Activated T-helper 1 cell treated with anti-CD3 and anti-CD28 coated beads, Interleukin-2, amount 50 U/mL, for 16 hours (primary cell): ENCODE measurements at places on chromosomes 2 and 18.

DNA sequence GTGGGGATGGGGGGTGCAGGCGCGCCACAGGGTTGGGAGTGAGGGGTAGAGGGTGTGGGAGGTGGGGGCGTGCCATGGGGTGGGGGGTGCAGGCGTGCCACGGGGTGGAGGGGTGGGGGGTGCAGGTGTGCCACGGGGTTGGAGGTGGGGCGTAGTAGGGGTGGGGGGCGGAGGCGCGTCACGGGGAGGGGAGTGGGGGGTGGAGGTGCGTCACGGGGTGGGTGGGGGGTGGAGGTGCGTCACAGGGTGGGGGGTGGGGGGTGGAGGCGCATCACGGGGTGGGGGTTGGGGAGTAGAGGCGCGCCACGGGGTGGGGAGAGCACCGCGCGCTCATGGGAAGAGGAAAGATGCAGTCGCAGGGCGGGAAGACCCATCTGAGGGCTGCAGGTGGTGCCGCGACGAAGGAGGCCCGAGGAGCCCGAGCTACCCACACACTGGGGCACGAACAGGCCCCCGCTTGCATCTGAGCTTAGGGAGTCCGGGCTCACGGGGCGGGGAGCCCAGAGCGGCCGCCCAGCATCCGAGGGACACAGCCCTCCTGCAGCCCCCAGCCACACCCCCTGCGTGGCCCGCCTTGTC, 37.5 kb downstream of the SNED1 start:
- DNase-seq = no peak

GRCh38 chr2:239216614-239217273, 184.1 kb downstream of the HDAC4 start:
- DNase-seq = no peak

DNA sequence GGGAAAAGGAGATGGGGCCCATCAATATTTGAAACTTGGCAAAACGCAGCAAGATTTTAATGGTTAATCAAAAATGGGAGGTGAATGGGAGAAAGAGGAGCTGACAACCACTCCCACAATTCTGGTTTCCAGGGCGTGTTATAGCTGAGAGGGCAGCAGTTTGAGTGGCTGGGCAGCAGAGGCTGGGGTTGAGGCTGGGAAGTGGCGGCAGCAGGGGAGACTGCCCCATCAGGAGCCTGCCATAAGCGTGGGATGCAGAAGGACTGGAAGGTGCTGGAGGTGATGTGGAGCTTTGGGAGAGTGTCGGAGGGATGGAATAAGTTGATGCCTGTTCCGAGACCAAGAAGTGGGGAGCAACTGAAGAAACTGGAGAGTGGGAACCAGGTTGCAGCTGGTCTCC, 48.9 kb upstream of the SH3RF3 start:
- DNase-seq = no peak

DNA sequence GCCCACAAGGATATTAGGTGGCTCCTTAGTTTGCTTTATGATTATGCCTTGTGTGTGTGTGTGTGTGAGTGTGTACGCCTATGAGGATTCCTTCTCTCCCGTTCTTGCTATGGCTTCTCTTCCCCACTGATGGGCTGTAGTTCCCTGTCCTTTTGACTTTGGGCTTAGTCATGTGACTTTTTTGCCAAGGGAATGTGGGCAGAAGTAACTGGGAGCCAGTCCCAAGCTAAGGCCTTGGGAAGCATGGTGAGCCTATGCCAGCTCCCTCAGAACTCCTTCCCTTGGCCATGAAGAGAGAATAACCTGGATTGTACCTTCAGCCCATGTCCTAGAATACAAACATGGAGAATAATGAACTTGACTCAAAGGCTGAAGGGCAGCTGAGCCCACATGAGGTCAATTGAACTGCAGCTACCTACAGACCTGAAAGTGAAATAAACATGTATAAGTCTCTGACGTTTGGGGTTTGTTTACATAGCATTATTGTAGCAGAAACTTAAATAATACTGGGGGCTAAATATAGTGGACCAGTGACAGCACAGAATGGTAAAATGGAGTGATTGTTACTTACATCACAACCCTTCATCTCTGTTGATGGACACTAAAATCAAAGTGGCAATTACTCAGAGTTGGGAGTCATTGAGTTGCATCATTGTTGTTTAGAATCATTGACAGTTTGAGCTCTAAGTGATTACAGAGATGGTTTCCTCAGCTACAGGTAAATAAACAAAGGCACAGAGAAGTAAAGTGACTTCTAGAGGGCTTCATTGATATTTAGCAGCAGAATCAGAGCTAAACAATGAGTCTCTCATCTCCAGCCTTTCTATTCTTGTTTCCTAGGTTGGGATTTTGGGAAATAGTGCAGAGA, 15.3 kb upstream of the IL36G start:
- no peak for DNase-seq

DNA sequence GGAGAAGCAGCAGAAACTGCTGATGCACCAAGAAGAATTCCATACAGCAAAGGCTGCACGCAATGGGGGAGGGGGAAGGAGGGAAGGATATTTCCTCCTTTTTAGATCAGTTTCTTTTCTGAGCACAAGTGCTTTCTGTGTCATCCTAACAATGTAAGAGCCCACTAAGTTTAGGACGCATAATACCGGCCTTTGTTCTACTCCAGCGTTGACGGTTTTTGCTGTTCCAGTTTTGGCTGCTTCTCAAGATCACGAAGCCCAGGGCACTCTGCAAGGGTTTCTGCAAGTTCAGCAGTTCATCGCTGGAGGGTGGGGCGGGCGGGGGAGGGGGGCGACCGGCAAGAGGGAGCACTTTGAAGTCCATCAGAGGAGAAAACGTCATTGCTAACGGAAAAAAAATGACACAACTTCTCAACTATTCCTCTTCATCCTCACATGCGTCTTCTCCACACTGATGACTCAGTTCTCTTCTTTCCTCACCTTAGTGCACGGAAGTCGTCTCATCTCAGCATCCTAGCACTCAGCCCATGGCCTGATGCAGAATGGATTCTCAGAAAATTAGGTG, 8.7 kb downstream of the FAM178B start:
- DNase-seq = no peak

DNA sequence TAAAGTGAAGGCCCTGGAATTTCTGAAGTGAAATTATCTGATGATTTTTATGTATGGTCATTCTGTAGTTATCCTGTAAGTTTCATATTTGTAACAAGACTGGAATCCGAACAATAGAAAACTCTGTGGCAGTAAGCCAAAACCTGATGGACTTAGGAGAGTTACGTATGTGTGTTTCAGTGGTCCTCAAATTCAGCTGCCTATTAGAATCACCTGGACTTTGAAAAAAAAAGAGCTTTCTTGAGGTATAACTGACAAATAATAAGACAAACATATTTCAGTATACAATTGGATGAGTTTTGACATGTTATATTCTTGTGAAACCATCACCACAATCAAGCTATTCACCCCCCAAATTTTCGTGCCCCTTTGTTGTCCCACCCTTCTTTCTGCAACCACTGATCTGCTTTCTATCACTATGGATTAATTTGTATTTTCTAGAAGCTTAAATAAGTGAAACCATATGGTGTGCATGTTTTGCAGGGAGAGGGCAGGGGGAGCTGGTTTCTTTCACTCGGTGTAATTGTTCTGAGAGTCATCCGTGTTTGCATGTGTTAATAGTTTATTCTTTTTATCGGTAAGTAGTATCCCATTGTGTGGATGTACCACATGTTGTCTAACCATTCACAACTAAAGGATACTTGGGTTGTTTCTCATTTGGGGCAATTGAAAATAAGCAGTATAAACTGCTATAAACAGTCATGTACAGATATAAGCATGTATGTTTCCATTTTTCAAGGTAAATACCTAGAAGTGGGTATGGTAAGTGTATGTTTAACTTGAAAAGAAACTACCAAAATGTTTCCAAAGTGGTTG, 50.2 kb upstream of the EML4 start:
- no peak for DNase-seq

GRCh38 chr2:8448824-8449556, 232.9 kb upstream of the ID2 start:
- no peak for DNase-seq

DNA sequence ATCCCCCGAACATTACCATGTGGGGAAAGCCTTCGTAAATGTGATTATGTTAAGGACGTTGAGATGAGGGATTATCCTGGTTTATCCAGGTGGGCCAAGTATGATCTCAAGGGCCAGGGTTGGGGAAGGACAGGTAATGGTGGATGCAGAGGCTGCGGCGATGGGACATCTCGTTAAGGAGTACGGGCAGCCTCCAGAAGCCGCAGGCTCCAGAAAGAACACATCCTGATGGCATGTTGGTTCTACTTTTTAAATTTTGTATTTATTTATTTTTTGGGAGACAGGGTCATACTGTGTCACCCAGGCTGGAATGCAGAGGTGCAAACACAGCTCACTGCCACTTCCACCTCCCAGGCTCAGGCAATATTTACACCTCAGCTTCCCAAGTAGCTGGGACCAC, 86.2 kb upstream of the RAB6C start:
- no peak for DNase-seq

DNA sequence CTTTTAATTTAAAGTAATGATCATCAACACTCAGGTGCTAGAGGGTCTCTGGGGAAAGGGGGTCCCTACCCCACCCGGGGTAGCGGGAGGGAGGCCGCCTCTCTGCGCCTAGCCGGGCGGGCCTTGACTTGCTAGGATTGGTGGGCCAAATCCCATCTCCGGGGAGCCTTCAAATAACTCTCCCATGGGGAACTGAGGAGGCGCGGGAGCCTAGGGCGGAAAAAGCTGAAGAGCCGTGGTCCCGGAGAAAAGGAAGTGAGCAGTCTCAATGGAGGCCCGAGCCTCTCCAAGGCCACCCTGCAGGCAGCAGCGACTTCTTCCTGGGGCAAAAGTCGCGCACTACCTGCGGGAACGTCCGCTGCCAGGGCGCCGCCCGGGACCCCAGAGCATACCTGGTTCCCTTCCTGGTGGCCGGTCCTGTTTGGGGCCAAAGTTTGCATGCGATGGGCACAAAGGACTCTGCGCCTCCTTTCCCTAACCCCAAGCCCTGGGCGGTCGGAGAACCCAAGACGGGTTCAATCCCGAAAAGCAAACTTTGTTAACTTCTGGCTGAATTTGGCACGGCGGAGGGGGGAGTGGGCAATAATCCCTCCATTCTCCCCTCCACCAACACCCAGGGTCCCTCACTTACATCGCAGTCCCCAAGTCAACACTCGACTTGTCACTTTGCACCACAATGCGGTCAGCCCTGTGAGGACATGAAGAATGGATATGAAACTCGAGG, 13.6 kb downstream of the EN1 start:
- no peak for DNase-seq

DNA sequence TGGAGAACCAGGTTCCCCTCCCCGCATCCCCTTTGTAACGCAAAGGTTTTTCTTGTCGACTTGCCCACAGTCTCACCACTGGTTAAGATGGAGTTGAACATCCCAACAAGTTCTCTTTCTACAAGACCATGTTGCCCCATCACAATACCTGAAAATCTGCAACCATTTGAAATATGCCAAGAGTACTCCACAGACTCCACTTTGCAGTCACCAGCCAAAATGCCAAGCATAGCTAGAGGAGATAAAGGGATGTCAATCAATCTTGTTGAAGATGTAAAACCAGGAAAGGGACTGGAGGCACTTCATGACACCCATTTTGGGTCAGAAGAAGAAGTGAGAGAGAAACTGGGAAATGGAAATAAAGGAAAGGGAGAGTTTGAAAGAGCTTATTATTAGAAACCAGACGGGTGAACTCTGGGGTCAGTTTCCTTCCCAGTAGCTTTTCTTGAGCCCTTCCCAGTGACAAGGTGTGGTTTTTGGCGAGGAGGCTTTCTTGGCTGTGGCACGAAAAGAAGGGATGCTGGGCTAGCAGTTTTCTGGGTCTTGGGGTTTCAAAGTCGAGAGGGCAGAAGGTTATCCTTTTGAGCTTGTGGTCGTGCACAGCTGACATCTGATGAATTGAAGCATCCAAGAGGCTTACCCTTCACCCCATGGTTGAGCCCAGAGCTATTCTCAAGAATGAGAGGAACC, 79.3 kb downstream of the ACAA2 start:
- DNase-seq = no peak

GRCh38 chr2:111622859-111623258, 261.1 kb downstream of the ANAPC1 start:
- no peak for DNase-seq

- DNase-seq = no peak
Observed at GRCh38 chr2:164735309-164735919, 106.2 kb downstream of the COBLL1 start.

DNA sequence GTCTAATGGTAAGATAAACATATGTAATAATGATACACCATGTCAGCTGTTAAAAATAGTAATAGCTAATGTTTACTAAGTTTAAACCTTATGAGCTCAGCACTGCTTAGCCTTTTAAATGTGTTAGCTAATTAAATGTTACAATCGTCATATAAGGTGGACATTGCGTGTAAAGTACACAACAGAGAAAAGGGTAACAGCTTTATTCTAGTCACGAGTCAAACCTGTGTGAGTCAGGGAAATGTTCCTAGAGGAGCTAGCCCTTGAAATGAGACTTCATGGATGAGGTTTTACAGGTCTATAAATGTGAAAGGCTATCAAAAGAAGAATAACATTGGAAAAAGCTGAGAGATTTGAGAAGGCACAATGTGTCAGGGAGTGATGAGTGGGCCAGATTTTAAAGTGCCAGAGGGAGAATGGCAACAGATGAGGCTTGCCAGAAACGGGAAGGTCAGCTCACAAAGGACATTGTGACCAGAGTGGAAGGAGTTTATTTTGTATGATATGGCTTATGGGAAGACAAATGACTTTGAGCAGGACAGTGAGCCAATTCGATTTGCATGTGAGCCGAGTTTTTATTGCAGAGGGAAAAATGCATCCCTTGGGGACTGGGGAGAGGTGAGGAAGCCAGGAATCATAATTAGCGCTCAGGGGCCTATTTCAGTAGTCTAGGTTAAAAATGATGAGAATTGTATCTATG, 276.3 kb downstream of the CTNNA2 start:
- no peak for DNase-seq

- no peak for DNase-seq
Observed at GRCh38 chr2:64972876-64973275, 16.3 kb upstream of the SLC1A4 start.

DNA sequence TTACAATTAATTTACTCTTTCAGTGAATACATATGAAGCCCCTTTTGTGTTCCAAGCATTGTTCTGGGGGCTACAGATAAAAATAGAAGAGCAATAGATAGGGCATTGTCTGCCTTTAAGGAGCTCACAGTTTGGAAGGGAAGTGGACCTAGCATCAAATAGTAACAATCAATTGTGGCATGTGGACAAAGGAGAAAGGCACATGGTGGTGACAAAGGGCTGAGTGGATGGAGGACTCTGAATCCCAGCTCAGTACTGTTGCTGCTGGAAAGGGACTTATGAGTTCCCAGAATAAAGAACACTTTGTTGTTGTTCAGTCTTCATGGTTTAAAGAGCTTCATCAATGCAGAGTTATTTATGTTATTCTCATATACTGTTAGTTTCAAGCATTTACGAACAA, 217.7 kb downstream of the HRH4 start:
- DNase-seq = no peak

- DNase-seq = no peak
Observed at GRCh38 chr2:159044804-159045286, 76.4 kb downstream of the TANC1 start.

GRCh38 chr2:38026846-38027245, 49.1 kb downstream of the CYP1B1 start:
- DNase-seq = no peak

- no peak for DNase-seq
Observed at GRCh38 chr18:50987261-50987660, 19.4 kb downstream of the ELAC1 start.

- DNase-seq = no peak
Observed at GRCh38 chr2:102083393-102083703, 59.2 kb upstream of the IL1R1 start.
